Glutamatergic neuron (in vitro differentiated cells): ENCODE measurements at places on chromosomes 1 and 21.

DNA sequence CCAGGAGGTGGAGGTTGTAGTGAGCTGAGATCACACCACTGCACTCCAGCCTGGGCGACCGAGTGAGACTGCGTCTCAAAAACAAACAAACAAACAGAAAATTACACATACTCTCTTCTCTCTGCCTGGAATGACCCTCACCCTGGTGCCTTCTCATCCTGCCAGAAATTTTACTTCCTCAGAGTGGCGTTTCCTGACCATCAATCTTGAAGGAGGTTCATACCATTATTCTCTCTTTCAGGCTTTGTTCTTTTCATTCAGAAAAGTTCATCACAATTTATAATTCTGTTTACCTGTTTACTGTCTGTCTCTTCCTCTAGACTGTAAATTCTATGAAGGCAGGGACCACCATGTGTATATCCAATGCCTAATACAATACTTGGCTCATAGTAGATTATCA, 79.3 kb downstream of the RPS6KA1 start:
- no peak for DNase-seq
- H3K4me1 ChIP-seq, result peaks cover 7% of the 10 kb centered on the region
- H3K27me3 ChIP-seq, result no peaks in the 10 kb centered on the region
- H3K27ac ChIP-seq, result no peak overlapping the region
- no peak overlapping the region for H3K4me3 ChIP-seq
- H3K36me3 ChIP-seq, result no peaks in the 10 kb centered on the region

GRCh38 chr1:173505391-173505790, 28.3 kb downstream of the PRDX6 start:
- no peak for DNase-seq
- peaks cover 4% of the 10 kb centered on the region for H3K4me1 ChIP-seq
- no peak overlapping the region for H3K4me3 ChIP-seq
- H3K27me3 ChIP-seq, result no peaks in the 10 kb centered on the region
- H3K27ac ChIP-seq, result no peak overlapping the region

GRCh38 chr1:17615157-17615556, 75.7 kb downstream of the ARHGEF10L start:
- H3K27ac ChIP-seq, result no peak overlapping the region
- DNase-seq, result no peak
- peaks cover 6% of the 10 kb centered on the region for H3K4me1 ChIP-seq
- H3K27me3 ChIP-seq, result peaks cover 23% of the 10 kb centered on the region
- H3K36me3 ChIP-seq, result no peaks in the 10 kb centered on the region

DNA sequence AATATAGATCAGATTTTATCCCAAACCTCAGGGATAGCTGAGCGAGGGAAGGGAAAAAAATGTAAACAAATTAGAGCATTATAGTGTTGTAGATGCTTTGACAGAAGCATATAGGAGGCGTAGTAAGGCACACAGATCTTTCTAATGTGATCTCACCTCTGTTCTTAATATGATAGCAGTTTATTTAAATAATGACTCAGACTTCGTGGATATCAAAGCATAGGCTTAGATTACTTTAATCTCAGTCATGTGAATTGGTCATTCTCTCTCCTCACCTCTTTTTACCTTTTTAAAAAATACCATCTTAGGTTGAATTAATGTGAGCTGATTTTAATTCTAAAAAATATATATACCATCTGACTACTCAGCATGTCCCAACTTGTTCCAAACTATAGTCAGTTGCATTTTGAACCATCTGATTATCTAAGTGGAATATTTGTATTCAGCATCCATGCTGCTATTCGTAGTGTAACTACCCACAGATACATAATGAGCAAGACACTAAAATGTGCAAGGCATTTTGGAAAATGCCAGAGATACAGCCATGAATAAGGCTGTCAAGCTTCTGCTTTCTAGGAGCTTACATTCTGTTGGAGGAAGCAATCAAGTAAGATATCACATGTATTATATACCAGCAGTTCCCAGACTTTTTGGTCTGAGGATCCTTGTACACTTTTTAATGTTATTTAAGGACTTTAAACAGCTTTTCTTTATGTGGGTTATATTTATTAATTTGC, 76.7 kb downstream of the OSBPL9 start:
- H3K36me3 ChIP-seq, result no peaks in the 10 kb centered on the region
- no peak for DNase-seq
- H3K27ac ChIP-seq, result no peak overlapping the region
- H3K27me3 ChIP-seq, result peaks cover 2% of the 10 kb centered on the region
- H3K4me3 ChIP-seq, result no peak overlapping the region

GRCh38 chr1:163980394-163980793, 578.6 kb upstream of the PBX1 start:
- H3K27ac ChIP-seq, result no peak overlapping the region
- no peak overlapping the region for H3K4me3 ChIP-seq
- no peak for DNase-seq
- peaks cover 5% of the 10 kb centered on the region for H3K36me3 ChIP-seq
- no peaks in the 10 kb centered on the region for H3K27me3 ChIP-seq
- peaks cover 3% of the 10 kb centered on the region for H3K4me1 ChIP-seq
